ENCODE measurements at places on chromosomes 6 and 20. TPM values are rescaled to one million over a fixed set of nuclear protein-coding genes. Genes with fewer than 3 reads are reported as not detected.

Gene KCNK15
- 0.30 TPM for polyA plus RNA-seq

Gene PBOV1
- not detected for polyA plus RNA-seq

Gene BFSP1
- polyA plus RNA-seq, result 0.42 TPM

Gene BMP6
- polyA plus RNA-seq, result 0.22 TPM

Gene OGFR
- polyA plus RNA-seq, result 36.7 TPM

Gene FRK
- 0.11 TPM for polyA plus RNA-seq

Gene EXOC2
- polyA plus RNA-seq, result 17.0 TPM

DNA sequence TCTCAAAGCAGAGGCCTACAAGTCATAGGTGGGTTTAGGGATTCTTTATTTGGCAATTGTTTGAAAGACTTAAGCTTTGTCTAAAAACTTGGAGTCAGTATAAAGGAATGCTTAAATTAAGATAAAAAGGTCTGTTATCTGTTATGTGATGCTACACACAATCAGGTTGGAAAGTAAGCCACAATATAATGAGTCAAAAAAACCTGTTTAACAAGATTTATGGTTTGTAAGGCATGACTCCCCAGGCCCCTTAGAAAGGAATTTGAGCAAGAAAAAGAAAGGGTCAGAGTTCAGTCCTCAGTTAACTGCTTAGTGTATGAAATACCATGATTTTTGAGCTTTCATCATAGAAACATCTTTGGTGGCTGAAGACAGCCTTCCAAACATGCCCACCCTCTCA lies 66.8 kb upstream of the HMGN3 start:
- H3K27me3 ChIP-seq, result no peaks in the 10 kb centered on the region
- no peak overlapping the region for H3K4me3 ChIP-seq
- H3K4me1 ChIP-seq, result no peaks in the 10 kb centered on the region
- no peak for DNase-seq

DNA sequence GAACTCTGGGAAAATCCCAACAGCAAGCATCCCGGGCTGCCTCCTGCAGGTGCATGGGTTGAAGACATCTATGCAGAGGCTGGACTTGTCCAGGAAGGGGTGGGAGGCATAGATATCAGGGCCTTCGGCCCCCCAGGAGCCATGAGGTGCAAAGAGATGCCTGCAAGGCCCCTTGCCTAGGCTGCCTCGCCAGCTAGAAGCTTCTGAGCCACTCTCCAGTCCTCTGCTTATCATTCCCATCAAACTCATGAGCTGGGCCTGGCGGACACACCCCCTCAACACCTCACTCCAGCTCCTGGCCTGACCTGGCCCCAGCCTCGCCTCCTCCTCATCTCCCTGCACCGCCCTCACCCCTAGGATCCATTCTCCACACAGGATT lies 152.4 kb upstream of the PTPN1 start:
- H3K4me1 ChIP-seq, result peaks cover 9% of the 10 kb centered on the region
- H3K4me3 ChIP-seq, result no peak overlapping the region
- H3K36me3 ChIP-seq, result no peaks in the 10 kb centered on the region
- H3K27ac ChIP-seq, result no peak overlapping the region
- DNase-seq, result no peak

GRCh38 chr6:143026696-143027449 lies 33.8 kb upstream of the AIG1 start:
- H3K27me3 ChIP-seq, result no peaks in the 10 kb centered on the region
- no peaks in the 10 kb centered on the region for H3K36me3 ChIP-seq
- no peak overlapping the region for H3K27ac ChIP-seq
- DNase-seq, result no peak

DNA sequence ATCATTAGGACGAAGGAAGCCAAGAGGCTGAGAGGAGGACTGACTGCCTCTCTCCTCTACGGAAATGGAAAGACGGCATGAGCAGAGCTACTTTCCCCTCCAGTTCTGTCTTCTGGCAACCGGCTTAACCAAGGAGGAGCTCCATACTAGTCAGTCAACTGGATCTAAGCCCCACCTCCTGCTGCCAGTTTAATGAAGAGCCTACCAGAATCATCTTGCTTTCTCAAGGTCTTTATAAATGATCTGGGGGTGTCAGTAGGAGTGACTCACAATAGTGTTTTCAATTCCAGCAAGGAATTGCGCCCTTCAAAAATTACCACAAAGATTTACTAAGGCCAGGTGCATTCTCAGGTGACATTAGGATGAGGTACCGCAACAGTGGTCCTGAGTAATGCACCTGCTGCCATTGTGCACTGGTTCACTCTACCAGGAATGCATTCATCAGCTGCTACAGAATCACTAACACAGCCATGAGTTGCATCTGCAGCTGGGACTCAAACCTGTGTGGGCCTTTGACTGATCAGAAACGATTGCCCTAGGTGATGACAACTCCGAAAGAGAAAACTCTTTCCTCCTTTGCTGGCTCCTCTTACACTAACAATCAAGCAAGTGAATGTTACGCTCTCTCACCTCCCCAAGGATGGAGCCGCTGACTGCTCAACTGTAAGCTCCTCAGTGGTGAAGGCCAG lies 2.8 kb downstream of the UQCC2 start:
- H3K4me3 ChIP-seq, result no peak overlapping the region
- H3K27ac ChIP-seq, result no peak overlapping the region
- no peak for DNase-seq

GRCh38 chr20:58538752-58539151 lies 23.6 kb upstream of the APCDD1L start:
- no peak overlapping the region for H3K4me3 ChIP-seq
- no peak overlapping the region for H3K27ac ChIP-seq
- no peaks in the 10 kb centered on the region for H3K27me3 ChIP-seq

- no peaks in the 10 kb centered on the region for H3K36me3 ChIP-seq
- no peaks in the 10 kb centered on the region for H3K4me1 ChIP-seq
- DNase-seq, result no peak
- H3K27ac ChIP-seq, result no peak overlapping the region
- H3K4me3 ChIP-seq, result no peak overlapping the region
These were observed 121.9 kb downstream of the INSM1 start for GRCh38 chr20:20489648-20490341.

GRCh38 chr20:16490696-16491095 lies 82.6 kb downstream of the KIF16B start:
- H3K36me3 ChIP-seq, result no peaks in the 10 kb centered on the region
- H3K27me3 ChIP-seq, result no peaks in the 10 kb centered on the region
- no peak for DNase-seq

DNA sequence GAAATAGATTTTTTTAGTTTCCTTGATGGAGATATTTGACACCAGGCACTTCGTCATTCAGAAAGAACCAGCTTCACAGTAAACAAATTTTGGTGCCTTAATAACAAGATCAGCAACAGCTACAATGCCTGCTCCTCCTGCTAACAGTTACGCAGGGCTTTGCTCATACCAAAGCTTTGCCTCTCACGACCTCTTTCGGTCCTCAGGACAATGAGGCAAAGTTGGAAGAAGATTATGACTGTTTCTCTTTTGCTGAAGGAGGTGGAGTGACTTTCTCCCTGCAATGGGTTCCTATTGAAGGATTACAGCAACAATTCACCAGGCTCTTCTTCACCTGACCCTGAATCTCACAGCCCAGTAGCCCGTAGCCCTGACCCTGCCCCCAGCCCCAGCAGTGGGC lies 440.1 kb downstream of the PREX1 start:
- no peaks in the 10 kb centered on the region for H3K36me3 ChIP-seq
- H3K27me3 ChIP-seq, result no peaks in the 10 kb centered on the region
- no peak overlapping the region for H3K27ac ChIP-seq
- H3K4me1 ChIP-seq, result no peaks in the 10 kb centered on the region

GRCh38 chr6:3214898-3215297 lies 12.6 kb downstream of the TUBB2B start:
- peaks cover 27% of the 10 kb centered on the region for H3K4me1 ChIP-seq
- no peak overlapping the region for H3K4me3 ChIP-seq
- no peak overlapping the region for H3K27ac ChIP-seq
- H3K36me3 ChIP-seq, result no peaks in the 10 kb centered on the region
- DNase-seq, result no peak
- H3K27me3 ChIP-seq, result peaks cover 15% of the 10 kb centered on the region

GRCh38 chr6:135955099-135955498 lies 103.6 kb downstream of the PDE7B start:
- DNase-seq, result no peak
- H3K36me3 ChIP-seq, result no peaks in the 10 kb centered on the region
- no peaks in the 10 kb centered on the region for H3K4me1 ChIP-seq
- H3K4me3 ChIP-seq, result no peak overlapping the region

DNA sequence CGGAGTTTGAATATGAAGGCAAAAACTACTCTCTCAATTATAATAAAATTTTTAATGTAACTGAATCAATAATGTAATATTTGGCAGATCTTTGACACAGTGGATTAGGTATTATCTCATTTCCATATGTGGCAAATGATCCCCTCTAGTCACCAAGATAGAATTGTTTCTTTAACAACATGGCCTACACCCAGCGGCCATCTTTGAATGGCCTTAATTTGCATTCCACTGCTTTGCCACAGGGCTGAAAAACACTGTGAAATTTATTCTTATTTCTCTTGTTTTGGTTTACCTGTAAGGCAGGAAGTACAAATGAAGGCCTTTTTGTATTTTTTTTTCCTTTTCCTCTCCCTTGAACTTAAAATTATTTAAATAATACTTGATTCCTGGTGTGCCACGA lies 162.6 kb upstream of the SCGN start:
- no peaks in the 10 kb centered on the region for H3K4me1 ChIP-seq
- no peak for DNase-seq
- H3K4me3 ChIP-seq, result no peak overlapping the region
- H3K27ac ChIP-seq, result no peak overlapping the region

GRCh38 chr6:106347219-106347618 lies 13.3 kb upstream of the CRYBG1 start:
- H3K4me3 ChIP-seq, result no peak overlapping the region
- H3K27me3 ChIP-seq, result peaks cover 6% of the 10 kb centered on the region
- H3K4me1 ChIP-seq, result no peaks in the 10 kb centered on the region
- H3K27ac ChIP-seq, result no peak overlapping the region

DNA sequence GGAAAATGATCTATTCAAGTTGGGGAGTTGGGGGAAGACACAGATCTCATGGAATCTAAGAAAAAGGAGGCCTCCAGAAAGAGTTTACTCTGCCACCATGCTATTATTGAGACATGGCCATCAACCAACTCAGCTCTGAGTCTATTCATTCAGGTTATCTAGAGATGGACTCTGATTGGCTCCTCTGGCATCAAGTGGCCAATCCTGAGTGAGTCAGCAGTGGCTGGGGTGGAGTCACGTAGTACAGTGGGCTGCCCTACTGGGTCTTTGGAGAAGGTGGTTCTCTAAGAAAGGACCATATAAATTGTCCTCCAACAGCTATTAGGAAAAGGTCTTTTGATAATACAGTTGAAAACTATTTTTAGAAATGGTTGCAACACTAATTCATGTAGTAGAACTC lies 42.1 kb downstream of the LYRM2 start:
- H3K4me3 ChIP-seq, result no peak overlapping the region
- H3K36me3 ChIP-seq, result no peaks in the 10 kb centered on the region
- H3K27me3 ChIP-seq, result no peaks in the 10 kb centered on the region
- H3K4me1 ChIP-seq, result no peaks in the 10 kb centered on the region
- H3K27ac ChIP-seq, result no peak overlapping the region

GRCh38 chr6:109808837-109809236 lies 117.7 kb downstream of the FIG4 start:
- no peaks in the 10 kb centered on the region for H3K4me1 ChIP-seq
- no peak overlapping the region for H3K4me3 ChIP-seq
- no peaks in the 10 kb centered on the region for H3K36me3 ChIP-seq
- DNase-seq, result no peak
- H3K27me3 ChIP-seq, result peaks cover 3% of the 10 kb centered on the region

GRCh38 chr6:3803627-3804468 lies 45.3 kb upstream of the FAM50B start:
- no peak for DNase-seq
- H3K36me3 ChIP-seq, result no peaks in the 10 kb centered on the region
- peaks cover 67% of the 10 kb centered on the region for H3K27me3 ChIP-seq
- no peak overlapping the region for H3K27ac ChIP-seq
- no peaks in the 10 kb centered on the region for H3K4me1 ChIP-seq

GRCh38 chr20:43853174-43853803 lies 61.4 kb upstream of the TOX2 start:
- no peaks in the 10 kb centered on the region for H3K36me3 ChIP-seq
- H3K4me1 ChIP-seq, result no peaks in the 10 kb centered on the region
- H3K27ac ChIP-seq, result no peak overlapping the region
- no peaks in the 10 kb centered on the region for H3K27me3 ChIP-seq

DNA sequence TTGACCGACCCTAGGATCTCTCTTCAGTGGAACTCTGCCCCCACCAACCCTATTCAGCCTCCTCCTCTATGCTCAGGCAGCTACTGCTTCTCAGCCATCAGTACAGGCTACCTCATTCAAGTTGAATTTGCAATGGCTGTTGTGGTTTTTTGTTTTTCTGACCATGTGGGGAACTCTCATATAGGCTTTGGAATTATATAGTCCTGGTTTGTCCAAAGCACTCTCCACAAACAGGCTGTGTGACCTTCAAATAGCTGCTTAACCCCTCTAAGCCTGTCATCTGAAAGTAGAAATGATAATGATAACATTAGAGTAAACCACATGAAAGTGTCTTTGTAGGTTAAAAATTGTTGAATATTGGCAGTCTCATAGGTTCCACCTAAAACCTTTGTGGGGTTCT lies 80.3 kb downstream of the UNC5CL start:
- no peak overlapping the region for H3K4me3 ChIP-seq
- no peaks in the 10 kb centered on the region for H3K4me1 ChIP-seq
- H3K36me3 ChIP-seq, result no peaks in the 10 kb centered on the region
- no peak overlapping the region for H3K27ac ChIP-seq

GRCh38 chr20:16613954-16614353 lies 40.7 kb upstream of the KIF16B start:
- no peaks in the 10 kb centered on the region for H3K36me3 ChIP-seq
- no peak overlapping the region for H3K4me3 ChIP-seq
- no peaks in the 10 kb centered on the region for H3K4me1 ChIP-seq
- no peak overlapping the region for H3K27ac ChIP-seq

GRCh38 chr6:112801468-112802080 lies 454.4 kb downstream of the RFPL4B start:
- H3K4me1 ChIP-seq, result no peaks in the 10 kb centered on the region
- H3K36me3 ChIP-seq, result no peaks in the 10 kb centered on the region
- H3K4me3 ChIP-seq, result no peak overlapping the region
- no peak overlapping the region for H3K27ac ChIP-seq
- no peaks in the 10 kb centered on the region for H3K27me3 ChIP-seq

GRCh38 chr20:22339946-22340345 lies 244.4 kb downstream of the FOXA2 start:
- H3K4me1 ChIP-seq, result no peaks in the 10 kb centered on the region
- no peaks in the 10 kb centered on the region for H3K27me3 ChIP-seq
- no peak for DNase-seq
- no peak overlapping the region for H3K27ac ChIP-seq
- H3K36me3 ChIP-seq, result no peaks in the 10 kb centered on the region

DNA sequence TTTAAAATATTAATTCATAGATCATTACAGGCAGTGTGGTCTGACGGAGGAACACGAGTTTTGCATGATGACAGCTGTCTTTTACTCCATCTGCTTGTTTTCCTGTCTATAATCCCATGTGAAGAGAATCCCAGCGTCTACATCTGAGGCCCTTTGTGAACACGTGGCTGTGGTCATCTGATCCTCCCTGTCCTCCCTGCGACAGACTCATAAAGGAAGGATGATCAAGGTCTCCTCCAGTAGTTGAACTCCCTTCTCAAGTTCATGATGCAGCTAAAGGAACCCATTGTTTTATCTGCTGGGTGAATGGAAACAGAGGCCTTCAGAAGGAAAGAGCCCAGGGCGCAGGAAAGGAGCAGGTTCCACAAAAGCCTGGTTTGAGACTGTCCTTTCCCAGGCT lies 435.8 kb upstream of the JARID2 start:
- H3K27me3 ChIP-seq, result no peaks in the 10 kb centered on the region
- H3K27ac ChIP-seq, result no peak overlapping the region
- no peaks in the 10 kb centered on the region for H3K4me1 ChIP-seq
- H3K4me3 ChIP-seq, result no peak overlapping the region
